ENCODE measurements at places on chromosomes 1 and 21.
A peak's percentile ranks its signal among the peaks of the same experiment; 100 is the strongest.

- DNase-seq, result no peak
Measured at GRCh38 chr1:219171192-219171935, 2.3 kb upstream of the LYPLAL1 start.

DNA sequence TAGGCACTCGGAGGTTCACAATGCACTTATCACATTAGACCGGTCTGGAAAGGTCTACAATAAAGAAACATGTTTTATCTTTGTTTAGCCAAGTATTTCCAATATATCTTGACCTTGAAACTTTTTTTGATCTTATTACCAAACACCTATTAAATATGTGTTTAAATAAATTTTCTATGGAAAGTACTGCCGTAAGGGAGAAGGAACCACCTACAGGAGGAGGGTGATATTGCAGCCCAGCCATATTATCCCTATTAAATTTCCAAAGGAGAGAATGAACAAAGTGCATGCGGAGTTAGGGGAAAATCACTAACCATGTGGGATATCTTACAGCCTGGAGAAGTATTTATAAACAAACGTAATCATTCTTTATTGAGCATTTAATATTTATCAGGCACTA lies 14.5 kb downstream of the BRINP2 start:
- DNase-seq, result no peak

GRCh38 chr21:39855595-39855994 lies 11.6 kb upstream of the PCP4 start:
- no peak for DNase-seq

GRCh38 chr1:205545991-205546390 lies 41.5 kb downstream of the CDK18 start:
- no peak for DNase-seq

- DNase-seq, result no peak
Measured at GRCh38 chr1:41341772-41342562, 19.3 kb upstream of the FOXO6 start.

DNA sequence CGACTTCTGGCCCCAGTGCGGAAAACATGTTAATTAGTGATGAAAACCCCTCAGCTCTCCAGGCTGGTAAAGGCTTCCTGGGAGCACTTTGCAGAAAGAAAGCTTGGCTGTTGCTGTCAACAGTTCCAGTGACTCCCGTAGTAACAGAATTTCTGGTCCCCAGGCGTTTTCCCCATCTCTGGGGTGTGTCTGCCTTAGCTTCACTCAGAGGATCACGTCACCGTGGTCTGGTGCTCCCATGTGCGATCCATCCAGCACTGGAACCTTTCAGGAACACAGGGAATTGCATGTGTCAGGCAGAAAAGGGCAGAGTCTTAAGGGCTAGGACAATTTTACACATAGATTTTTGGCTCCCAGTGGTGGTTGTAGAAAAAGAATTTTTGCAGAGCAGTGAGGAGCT lies 470.4 kb upstream of the USP24 start:
- no peak for DNase-seq

DNA sequence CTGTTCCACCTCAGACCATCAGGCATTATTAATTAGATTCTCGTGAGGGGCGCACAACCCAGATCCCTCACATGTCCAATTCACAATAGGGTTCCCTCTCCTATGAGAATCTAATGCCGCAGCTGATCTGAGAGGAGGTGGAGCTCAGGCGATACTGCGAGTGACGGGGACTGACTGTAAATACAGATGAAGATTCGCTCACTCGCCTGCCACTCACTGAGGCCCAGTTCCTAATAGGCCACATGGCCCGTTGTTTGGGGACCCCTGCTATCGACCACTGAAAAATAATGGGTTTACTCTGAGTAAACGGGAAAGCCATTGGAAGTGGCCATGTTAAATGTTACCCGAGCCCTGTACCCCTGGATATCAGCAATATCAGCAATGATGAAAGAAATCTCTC lies 65.9 kb downstream of the GRIK1 start:
- DNase-seq, result no peak

DNA sequence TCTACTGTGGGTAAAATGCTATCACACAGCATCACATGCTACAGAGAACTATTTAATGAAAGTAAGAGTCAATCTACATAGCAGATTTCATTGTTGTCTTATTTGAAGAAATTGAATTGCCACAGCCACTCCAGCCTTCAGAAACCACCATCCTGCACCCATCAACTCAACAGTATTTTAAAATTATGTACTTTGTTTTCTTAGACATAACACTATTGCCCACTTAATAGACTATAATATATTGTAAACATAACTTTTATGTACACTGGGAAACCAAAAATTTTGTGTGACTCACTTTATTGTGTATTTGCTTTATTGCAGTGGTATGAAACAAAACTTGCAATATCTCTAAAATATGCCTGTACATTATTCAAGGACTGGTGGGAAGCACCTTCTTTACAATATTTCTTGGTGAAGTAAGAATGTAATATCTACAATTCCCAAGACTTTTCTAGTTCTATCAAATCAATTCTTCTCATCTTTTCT lies 133.0 kb downstream of the DUSP10 start:
- no peak for DNase-seq

DNA sequence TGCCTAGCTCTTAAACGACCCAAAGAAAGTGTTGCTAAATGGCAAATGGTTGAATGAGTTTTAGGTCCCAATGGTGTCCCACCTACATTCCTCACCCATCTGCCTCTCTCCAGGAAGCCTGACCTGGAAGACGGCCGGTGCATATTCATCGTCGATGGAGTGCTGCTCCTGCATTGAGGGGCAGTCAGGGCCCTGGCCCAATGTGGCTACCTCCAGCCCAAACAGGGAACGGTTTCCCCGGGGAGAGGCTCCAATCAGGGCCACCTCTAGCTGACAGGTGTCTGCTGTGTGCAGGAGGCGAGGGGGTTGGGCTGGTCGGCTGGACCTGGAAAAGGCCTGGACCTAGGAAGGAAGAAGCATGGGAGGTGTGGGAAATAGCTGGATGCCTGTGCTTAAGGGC lies 1.6 kb downstream of the GLMP start:
- DNase-seq, result no peak

GRCh38 chr1:230067871-230068620 lies 1.0 kb downstream of the GALNT2 start:
- DNase-seq, result peak; percentile 3

GRCh38 chr1:37636435-37636834 lies 1.7 kb upstream of the RSPO1 start:
- no peak for DNase-seq

- no peak for DNase-seq
Measured at GRCh38 chr1:19831441-19831840, 16.4 kb upstream of the RNF186 start.

GRCh38 chr1:8363767-8364301 lies 45.9 kb downstream of the SLC45A1 start:
- no peak for DNase-seq

GRCh38 chr1:195466639-195467038 lies 1141.6 kb downstream of the KCNT2 start:
- no peak for DNase-seq

- no peak for DNase-seq
Measured at GRCh38 chr1:226350519-226350865, 41.5 kb upstream of the LIN9 start.

GRCh38 chr1:167294528-167294927 lies 73.8 kb downstream of the POU2F1 start:
- DNase-seq, result no peak

DNA sequence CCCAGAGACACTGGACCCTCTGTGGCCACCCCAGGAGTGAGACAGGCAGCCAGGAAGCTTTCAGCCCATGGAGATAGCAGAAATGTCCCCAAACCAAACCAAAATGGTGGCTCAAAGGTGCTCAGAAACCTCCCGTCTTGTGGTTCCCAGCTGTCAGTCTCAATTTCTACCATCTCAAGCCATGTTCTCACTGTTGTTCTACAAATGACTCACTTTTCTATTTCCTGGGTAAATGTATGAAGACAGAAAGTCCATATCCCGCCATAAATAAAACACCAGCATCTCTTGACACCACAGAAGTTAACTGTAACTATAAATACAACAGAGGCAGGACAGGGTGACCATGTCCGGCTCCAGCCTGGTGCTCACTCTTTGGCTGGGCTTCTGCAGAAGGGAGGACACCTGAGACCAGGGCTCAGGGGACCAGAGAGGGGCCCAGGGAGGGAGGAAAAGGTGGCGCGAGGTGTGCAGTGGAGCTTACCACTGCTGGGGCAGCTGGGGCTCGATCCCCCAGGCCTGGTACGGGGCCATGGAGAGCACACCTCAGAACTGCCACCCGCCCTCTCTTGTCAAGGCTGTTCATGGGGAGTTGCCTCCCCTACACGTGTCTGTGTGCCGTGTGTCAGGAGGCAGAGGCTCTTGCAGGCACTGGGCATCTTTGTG lies 43.6 kb downstream of the EPHB2 start:
- no peak for DNase-seq

DNA sequence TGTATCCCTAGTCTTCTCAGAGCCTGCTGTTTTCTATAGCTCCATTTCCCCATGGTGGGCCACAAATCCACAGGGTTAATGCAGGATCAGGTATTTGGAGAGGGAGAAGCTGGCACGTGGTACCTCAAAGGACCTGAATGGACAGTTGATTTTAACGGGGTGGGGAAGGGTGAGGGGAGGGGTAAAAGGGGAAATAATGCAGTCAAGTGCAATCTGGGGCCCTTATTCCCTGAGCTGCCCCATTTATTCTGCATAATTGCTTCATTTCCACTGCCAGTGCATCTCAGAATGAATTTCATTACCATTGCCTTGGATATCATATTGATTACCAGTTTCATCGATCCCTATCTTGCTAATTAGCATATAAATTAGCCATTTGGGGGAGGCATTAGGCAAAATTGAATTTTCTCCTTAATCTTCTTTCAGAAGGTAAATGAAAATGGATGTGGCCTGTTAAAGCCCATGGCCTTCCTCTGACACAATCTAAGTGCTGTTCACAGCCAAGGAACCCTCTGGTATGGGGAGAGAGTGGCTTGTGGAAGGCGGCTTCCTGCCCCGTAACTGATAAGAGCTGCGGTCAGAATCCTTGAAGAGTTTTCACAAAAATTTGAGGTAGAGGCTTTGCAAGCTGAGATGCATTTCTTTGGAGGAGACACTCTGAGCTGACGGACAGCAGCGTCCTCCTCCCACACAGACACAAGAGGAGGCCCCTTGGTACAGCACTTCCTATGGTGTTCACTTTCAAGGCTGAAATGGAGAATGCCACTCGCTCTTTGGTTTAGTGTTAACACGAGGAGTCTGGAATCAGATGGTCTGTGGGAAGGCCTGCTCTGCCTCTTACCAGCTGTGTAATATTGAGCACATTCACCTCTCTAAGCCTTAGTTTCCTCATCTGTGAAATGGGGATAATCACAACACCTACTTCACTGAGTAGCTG lies 34.4 kb downstream of the PHC2 start:
- DNase-seq, result no peak

DNA sequence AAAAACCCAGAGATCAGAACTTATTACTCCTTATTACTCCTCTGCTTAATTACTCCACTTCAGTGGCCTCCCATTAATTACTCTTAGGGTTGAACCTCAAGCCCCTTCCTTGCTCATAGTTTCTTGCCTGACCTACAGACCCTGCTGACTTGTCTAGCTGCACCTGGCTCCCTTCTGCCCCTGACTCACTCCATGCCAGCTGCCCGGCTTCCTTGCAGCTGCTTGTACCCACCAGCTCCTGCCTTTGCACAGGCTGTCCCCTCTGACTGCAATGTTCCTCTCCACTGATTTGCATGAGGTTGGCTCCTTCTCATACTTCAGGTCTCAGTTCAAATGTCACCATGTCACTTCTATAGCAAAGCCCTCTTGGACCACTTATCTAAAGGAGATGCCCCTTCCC lies 1.9 kb upstream of the PTPRU start:
- DNase-seq, result no peak

- no peak for DNase-seq
Measured at GRCh38 chr1:165057956-165058355, 298.6 kb downstream of the LMX1A start.

DNA sequence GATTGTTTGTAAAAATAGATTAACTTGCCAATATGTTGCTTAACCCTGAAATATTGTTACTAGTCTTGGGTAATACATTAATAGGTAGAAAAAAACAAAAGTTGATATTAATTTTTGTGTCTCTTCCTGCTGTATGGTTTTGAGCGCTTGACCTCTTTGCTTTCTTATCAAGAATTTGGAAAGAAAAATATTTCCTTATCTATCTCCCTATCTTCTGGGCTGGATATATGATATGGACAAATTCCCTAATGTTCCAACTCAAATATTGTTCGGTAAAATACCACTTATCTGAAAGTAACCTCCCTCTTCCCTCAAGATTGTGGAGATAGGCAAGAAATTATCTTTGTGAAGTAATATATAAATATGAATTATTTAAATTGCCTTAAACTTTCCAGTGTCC lies 57.3 kb downstream of the ADGRL4 start:
- DNase-seq, result no peak

DNA sequence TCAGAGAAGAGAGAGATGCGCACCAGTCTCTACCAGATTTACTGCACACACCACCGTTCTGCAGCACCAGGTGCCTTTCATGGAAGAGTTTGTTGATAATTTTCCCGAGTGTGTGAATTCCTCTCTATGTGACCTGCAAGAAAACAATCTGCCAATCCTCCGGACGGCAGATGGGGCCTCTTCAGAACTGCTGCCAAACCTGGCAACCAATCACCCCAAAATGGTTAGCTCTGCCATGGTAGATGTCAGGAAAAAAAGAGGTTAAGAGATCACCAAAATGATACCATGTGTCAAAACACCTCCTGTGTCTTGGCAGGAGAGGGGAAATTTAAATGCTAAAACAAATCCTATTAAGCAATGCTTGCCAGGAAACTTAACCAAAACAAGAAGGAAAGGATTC lies 96.5 kb downstream of the DAB1 start:
- DNase-seq, result no peak

GRCh38 chr1:55816456-55817426 lies 601.6 kb upstream of the USP24 start:
- no peak for DNase-seq

DNA sequence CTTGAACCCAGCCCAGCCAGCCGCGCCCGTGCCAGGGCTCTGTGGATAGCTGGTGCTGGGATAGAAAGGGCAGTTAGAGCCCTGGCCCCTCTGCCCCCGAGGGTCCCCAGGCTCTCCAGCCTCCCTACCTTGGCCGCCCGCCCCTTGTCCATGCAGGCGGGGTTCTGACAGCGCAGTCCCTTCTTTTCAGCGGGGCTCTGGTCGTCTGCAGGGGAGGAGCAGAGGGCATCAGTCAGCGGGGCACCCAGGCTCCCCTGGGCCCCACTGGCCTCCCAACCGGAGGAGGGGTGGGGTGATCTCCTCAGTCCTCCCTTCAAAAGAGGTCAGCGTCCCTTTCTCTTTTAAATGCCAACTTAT lies 4.9 kb upstream of the PLEKHG5 start:
- no peak for DNase-seq

- DNase-seq, result peak; percentile 87
Measured at GRCh38 chr1:29202584-29203340, 21.1 kb upstream of the SRSF4 start.

Data from CD4-positive, alpha-beta T cell treated with Interleukin-17A for 1 hour (primary cell).